Stimulated activated CD8-positive, alpha-beta memory T cell treated with anti-CD3 and anti-CD28 coated beads, Interleukin-7, amount 100 ng/mL, for 1 hour (primary cell): ENCODE measurements at places on chromosomes 3 and 15.

DNA sequence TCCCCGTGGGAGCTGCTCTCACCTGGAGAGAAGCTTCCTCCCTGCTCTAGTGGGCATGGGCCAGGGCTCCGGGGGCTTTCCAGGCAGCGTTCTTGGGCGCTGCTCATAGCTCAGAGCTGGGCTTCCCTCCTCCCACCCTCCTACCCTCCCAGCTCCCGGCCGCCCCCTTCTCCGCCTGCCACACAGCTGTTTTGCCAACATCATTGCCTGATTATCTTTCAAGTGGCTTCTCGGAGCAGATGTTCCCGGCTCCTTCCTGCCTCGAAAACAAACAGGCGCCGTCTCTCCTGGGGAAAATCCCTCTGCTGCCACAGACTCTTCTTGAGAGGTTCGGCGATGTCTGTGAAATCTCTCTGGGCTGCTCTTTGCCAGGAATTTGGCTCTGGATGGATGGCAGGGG lies 195.6 kb downstream of the RPLP1 start:
- DNase-seq = no peak

DNA sequence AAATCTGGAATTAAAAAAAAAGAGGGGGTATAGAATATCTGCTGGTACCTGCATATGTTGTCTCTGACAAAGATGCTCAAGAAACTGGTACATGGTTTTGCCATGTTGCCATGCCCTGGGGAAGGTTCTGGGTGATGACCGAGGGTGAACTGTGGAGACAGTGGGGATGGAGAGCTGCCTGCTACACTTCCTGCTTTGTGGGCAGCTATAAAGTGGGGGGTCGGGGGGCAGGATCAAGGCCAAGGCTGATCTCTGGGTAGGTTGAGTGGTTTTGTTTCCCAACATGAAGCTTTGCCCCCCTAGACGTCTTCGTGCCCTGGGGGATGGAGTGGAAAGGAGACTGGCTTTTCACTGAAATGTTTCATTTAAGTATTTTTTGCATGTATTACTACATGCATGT lies 74.6 kb downstream of the IQSEC1 start:
- DNase-seq = no peak

- no peak for DNase-seq
Measured at GRCh38 chr15:101250873-101251829, 697 bp downstream of the CHSY1 start.

DNA sequence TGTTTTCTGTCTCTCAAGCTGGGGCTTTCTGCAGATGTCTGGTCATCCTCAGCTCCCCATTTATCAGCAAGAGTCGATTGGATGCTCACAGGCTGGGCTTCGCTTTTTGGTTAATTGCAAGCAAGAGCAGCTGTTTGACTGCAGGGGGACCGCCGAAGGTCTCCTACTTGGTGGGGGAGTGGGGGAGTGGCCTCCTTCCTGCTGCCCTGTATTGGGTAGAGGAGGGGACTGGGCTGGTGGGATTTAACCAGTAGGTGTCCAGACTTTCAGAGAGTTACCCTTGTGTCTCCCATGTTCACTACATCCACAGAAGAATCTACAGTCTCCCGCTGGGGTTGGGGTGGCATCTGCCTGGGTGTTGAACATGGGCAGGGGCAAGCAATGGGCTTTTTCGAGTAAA lies 78.7 kb downstream of the PLXNA1 start:
- no peak for DNase-seq
